Fibroblast of skin of right quadriceps (primary cell): ENCODE measurements at places on chromosomes 7 and 10.

- peak; percentile 76 for DNase-seq
Measured at GRCh38 chr10:89120931-89121763, 86.0 kb downstream of the CH25H start.

- peak; percentile 28 for DNase-seq
Measured at GRCh38 chr10:105952153-105952552, 1212.4 kb downstream of the SORCS1 start.

- peak; percentile 28 for DNase-seq
Measured at GRCh38 chr7:101947899-101948298, 130.5 kb downstream of the CUX1 start.

DNA sequence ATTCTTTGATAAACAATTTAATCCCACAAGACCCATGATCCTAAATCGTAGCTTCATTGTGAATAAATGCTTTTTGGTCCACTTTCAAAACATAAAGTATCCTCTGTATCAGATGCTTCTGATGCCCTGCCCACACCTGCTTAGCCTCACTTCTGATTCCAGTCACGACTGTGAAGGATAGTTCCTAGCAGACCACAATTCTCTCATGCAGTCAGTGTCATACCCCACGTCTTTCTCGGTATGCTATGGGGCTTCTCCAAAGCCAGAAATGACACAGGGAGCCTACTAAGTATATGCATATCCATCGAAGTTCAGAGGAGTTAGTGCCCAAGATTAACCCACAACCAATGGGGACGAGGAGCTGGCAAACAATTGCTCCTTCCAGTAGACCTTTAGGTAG, 27.6 kb upstream of the CTNNA3 start:
- no peak for DNase-seq

DNA sequence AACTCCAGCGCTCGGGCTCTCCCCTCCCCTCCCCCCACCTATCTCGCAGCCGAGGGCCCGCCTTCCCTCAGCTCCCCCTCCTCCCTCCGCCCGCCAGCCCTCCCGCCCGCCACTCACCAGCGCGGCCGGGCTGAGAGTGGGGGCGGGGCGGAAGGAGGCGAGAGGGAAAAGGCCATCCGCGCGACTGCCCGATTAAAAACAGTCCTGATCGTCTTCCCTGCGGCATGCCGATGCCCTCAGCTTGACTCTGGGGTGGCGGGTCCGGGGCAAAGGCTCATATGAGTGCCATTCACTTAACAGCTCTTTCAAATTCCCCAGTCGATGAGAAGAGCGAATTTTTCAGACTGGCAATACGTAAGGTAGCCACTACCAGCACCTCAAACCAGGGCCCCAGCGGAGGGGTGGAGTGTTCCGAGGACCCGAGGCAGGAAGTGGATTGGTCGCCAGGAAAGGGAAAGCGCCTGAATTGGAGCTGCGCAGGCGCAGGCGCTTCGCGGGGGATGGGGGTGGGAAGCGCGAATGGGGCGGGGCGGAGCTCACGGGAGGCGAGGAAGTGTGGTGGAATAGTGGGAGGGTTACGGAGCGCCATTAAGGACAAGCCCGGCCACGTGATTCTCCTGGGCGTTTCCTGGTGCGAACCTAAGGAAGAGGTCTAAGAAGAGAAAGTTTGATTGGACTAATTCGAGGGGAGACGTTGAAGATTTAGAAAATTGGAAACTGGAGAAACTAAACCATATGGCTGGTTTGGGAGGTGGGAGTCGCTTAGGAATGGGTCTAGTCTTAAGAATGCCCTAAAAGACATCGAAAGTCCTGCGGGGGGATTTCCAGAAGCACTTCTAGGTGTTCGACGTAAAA, at the start of gene UPF2:
TSS of gene UPF2 (minus strand) at position 13 of the 855 bp plus-strand sequence. CDS start 7,386 bp downstream, outside the sequence.
- peak; percentile 99 for DNase-seq

GRCh38 chr7:12328888-12329770, 74.5 kb downstream of the VWDE start:
- no peak for DNase-seq

- no peak for DNase-seq
Measured at GRCh38 chr10:101466016-101466912, 112.3 kb downstream of the BTRC start.

DNA sequence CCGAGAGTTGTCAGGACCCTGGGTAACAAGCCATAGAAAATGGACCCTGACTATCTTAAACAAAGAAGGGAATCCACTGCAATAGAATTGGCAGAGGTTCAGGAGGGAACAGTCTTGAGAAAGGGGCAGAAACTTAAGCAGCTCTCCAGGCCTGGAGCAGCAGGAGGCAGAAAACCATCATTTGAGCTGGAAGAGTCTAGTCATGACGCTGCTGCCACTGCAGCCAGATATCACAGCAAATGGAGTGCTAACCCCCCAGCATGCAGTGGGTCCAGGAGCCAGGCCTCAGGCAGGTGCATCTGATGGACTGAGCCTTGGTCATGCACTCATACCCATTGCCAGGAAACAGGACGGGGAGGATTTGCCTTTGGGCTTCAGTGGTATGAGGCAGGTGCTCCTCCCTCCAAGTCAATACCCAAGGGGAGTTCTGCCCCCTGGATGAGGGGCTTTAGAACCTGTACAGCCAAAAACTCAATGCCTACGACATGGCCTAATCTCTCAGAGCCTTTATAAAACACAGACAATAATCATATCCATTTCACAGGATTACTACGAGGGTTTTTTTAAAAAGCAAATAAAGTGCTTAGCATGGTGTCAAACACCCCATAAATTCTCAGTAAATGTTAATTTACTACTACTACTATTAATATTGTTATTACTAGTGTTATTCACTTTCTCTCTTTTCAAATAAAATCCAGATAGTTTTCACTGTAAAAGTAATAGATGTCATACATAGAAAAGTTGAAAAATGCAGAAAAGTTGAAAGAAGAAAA, 30.7 kb downstream of the DUSP5 start:
- peak; percentile 34 for DNase-seq

DNA sequence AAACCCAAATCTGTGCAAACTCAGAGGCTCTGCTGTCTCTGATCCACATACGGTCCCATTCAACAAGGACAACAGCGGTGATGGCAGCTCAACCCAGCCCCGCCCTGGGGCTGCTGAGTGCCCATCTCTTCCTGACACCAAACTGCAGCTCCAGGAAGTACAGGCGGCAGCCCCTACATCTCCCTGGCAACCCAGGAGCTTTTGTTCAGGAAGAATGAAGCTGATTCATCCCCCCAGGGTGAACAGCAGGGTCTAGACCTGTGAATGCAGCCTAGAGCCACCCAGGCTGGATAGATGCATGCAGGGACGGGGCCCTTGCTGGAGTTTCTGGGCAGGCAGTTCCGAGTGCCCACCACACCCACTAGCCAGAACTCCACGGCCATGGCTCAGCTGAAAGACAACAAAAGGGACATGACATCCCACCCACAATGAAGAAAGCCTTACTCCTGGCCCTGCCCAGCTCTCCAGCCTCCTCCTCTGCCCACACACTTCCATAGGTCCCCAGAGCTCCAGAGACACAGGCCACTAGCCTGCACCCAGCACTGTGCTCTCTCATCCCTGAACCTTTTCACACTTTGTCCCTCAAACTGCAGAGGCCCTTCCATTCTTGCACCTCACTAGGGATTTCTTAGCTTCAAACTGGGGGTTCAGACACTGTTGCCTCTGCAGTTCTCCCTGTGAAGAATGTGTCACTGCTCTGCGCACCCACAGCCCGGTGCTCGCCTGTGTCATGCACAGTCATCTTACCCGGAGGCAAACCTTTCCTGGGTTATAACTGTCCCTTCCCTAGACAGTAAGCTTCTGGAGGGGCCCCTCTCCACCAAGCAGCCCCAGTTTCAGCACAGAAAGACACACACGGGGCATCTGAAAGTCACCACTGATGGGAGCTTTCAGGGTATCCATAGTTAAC, 99.1 kb downstream of the GRID1 start:
- no peak for DNase-seq

DNA sequence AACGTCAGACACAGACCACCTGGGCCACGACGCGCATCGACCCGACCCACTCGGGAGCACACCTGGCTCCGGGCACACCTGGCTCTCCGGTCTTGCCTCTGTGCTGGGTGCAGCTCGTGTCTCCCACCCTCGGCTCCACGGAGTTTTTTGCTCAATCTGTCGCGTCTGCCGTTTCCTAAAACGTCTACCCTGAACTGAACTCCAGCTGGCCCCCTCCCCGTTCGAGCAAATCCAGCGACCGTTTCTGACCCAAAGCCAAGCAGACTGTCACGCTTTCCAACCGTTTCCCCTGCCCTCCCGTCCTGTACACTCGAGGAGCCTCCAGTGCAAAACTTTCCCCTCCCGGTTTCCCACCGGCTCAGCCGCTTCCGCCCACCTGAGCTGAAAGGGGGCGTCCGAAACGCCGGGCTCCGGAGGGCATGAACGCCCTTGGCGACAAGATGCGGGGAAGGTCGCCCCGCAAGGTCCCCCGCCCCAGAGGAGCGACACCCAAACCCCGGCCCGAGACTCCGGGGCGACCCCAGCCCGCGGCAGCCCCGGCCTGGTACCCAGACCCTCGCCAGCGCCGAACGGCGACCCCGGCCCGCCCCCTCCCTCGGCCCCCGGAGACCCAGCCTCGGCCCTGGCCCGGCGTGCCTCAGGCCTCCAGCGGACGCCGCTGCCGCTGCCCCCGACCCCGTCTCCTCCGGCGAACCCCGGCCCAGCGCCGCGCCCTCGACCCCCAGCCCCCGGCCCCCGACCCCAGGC, 557 bp downstream of the CYTH3 start:
- DNase-seq = no peak

- DNase-seq = no peak
Measured at GRCh38 chr7:81297317-81297716, 378.5 kb upstream of the SEMA3C start.
